ENCODE measurements at places on chromosomes 5 and 9. TPM values are rescaled to one million over a fixed set of nuclear protein-coding genes. Genes with fewer than 3 reads are reported as not detected.

Gene SLC45A2
- polyA plus RNA-seq = 0.05 TPM

Gene RLN1
- polyA plus RNA-seq = 1.3 TPM

Gene MARCHF11
- 0.07 TPM for polyA plus RNA-seq

Gene SIGMAR1
- 24.6 TPM for polyA plus RNA-seq

Gene INSL6
- polyA plus RNA-seq = not detected

Gene SLC27A4
- polyA plus RNA-seq = 20.7 TPM

Gene GABRB2
- polyA plus RNA-seq = 0.09 TPM

Gene INSL4
- polyA plus RNA-seq = 0.18 TPM

Gene FCN2
- 0.75 TPM for polyA plus RNA-seq

Gene IL7R
- 167 TPM for polyA plus RNA-seq

Gene MCC
- polyA plus RNA-seq = 5.1 TPM

Gene PSD2
- polyA plus RNA-seq = 0.82 TPM
